Stimulated activated CD4-positive, alpha-beta T cell treated with anti-CD3 and anti-CD28 coated beads, Interleukin-2, amount 100 ng/mL, for 4 hours (primary cell): ENCODE measurements at places on chromosomes 5 and 9.
A peak's percentile ranks its signal among the peaks of the same experiment; 100 is the strongest.

DNA sequence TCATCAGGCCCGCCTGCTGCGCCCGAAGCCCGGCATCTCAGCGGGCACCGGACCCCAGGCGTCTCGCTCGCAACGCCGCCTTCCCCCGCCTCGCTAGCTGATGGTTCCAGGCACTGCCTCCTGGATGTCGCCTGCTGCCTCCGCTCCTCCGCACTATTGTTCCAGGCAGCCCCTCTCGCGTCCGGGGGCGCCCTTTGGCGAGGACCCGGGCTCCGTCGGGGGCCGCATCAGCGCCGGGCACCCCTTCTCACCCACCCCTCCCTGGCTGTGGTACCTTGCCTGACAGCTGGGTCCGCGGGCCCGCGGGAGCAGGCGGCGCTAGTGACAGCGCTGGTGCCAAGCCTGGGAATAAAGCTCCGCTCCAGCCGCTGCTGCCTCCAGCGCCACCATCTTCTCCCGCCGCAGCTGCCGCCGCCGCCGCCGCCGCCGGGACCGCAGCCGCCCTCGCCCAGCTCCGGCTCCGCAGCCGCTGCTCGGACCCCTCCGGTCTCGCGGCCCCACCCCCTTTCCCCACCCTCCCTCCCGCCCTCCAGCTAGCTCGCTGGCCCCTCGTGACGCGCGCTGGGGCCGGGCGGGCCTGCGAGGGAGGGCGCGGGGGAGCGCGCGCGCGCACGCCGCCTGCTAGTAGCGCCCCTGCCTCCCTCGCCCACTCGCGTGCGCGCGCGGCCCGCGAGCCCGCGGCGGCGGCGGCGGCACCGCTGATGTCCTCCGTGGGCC lies at the start of gene APBA1:
APBA1 (minus strand) TSS at position 493 of the 717 bp plus-strand sequence.
- peak; percentile 58 for DNase-seq

DNA sequence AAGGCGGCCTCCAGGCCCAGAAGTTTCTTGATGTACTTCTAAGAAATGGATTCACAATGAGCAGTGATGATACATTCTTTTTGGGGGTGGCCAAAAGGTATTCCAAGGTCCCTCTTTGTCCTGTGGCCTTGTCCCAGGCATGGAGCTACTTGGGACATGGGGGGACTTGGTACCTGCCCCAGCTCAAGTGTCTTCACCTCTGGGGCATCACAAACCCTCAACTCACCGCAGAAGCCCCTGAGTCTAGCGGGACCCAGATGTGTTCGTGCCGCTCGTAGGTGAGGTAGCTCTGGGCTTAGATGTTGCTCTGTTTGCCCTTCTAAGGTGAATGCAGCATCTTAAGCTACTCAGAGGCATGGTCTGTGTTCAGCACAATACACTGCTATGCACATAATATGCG lies 338.0 kb upstream of the IRX4 start:
- DNase-seq: no peak

DNA sequence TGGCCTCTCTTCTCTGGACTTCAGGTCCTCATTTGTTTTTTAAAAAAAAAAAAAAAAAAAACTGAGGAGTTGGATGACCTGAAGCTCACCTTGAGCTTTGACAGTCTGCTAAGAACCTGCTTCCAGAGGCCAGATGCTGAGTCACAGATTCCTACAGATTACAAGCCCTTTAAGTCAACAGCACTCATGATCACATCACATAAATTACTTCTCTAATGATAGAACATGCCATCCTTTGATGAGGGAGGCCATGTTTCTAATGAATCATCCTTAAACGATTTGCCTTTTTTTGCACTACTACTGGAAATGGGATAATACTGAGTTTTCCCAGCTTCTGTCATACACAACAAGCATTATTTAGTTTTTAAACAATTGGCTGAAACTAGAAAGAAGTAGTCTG lies 34.2 kb upstream of the MYOT start:
- no peak for DNase-seq

DNA sequence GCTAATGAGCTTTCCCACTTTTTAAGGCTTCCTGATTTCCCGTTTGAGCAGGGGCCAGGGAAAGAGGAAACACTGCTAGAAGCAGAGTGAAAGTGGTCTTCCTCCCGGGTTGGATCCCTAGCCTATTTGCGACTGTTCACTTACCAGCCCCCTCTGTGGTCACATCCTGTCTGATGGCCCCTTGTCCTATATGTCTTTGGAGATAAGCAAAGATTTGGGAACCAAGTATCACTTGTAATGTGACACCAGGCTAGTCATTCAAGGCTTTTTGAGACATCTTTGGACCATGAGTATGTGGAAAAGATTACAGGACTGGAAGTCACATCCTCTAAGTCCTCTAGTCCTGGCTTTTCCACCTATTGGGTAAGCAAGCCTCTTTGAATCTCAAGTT lies 6.1 kb downstream of the DNAJB5 start:
- DNase-seq: no peak

DNA sequence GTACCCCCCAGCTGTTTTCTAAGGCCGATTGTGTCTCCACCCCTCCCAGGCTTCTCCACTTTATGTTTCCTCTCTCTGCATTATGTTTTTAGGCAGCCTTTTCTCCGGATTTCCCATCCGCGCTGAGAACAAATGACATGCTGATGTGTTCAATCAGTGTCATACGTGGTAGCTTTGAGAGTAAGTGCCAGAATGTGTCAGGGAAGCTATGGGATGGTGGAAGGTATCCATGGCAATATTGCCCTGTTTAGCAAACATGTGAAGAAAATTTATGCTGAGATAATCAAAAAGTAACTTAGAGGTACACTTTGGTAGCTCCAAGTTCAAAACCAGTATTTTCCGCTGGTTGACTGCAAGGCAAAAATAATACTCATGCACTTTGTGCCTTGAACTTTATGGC lies 36.6 kb upstream of the LECT2 start:
- DNase-seq: no peak

- no peak for DNase-seq
Observed at GRCh38 chr5:109223531-109223930, 186.2 kb downstream of the PJA2 start.

DNA sequence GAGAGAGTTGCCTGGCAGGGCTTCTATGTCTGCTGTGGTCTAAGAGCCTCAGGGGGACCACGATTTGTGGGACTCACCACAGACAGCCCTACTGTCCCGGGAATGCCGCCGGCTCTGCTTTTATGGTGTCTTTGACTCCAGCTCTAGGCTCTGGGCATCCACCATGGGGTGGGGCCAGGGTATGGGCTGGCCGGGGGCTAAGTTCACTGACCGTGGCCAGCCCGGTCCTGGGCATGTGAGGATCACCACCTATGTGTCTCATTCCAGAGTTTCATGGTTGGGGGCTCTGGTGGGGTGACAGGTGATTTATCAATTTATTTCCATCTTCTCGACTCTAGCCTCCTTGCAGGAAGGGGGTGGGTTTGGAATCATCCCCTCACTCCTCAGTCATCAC lies 139.4 kb downstream of the GADD45G start:
- DNase-seq: no peak

- DNase-seq: no peak
Observed at GRCh38 chr5:54900984-54901725, 84.2 kb downstream of the ESM1 start.
